KG1 (cell line): ENCODE measurements at places on chromosomes 1 and 21.

DNA sequence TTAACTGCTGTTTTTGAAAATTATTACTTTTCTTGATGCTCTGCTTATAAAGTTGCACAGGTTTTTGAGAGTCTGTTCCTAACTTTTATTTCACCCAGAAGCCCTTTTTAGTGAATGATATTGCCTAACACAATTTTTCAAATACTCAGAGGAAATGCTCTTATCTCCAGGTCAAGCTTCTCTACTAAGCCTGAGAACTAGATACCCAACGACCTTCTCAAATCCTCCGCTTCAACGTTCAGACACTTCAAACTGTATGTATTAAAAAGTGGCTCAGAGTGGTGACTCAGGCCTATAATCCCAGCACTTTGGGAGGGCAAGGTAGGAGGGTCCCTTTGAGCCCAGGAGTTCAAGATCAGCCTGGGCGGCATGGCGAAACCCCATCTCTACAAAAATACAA, 88.5 kb downstream of the ASH1L start:
- no peak for DNase-seq

DNA sequence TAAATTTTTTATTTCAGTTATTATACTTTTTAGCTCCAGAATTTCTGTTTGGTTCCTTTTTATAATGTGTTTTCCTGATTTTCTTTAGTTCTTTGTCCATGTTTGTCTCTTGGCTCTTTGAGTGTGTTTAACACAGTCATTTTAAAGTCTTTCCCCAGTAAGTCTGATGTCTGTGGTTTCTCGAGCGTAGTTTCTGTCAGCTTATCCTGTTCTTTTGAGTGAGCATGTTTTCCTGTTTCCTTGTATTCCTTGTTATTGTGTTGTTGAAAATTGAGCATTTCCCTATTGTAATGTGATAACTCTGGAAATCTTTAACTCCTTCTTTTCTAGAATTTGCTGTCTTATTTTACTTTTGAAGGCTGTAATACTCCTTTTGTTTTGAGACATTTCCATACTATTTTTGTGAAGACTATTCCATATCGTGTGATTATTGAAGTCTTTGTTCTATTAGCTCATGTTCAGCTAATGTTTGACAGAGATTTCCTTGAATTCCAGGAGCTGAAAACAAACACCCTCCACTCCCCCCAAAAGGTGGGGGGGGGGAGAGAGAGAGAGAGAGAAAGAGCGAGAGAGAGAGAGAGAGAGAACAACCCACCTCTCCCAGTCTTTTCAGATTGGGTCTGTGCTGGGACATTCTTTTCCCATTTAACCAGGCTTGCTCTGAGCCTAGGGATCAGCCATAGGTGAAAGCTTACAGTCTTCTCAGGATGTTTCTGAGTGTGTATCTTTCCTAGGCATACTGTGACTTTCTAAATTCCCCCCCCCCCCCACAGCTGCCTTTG, 38.3 kb downstream of the SDCCAG8 start:
- no peak for DNase-seq

DNA sequence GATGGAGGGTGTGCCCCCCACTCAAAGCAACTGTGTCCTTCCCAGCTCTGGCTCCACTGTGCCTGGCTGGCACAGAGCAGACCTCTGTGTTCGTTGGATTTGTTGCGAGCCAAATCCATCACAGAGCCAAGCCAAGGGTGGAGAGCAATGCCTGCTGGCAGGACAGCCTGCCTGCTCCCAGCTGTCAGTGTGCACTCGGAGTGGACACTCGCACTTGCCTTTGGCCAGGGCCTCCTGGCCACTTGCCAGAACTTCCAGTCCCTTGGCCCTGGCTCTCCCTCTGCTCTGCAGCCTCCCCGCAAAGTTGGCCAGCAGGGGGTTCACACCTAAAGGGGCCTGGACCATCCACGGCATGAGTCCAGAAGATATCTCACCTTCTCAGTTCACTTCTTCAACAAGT, 16.4 kb downstream of the HEYL start:
- no peak for DNase-seq

DNA sequence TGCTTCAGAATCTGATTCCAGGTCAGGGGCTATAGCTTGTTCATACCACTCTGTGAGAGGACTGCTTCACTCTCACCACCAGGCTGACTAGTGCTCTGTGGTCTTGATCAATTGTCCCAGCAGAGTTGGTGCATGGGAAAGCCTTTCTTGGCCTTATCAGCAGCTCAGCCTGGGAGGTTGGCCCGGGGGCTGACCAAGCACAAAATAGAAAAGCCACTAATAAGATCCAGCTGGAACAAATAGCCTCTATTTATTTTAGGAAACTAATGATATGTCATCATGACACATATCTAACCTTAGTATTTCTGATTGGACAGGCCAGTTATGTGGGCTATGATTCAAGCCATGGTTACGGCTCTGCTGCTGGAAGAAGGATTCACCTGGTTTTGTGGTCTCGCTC, 134.2 kb downstream of the GDAP2 start:
- DNase-seq, result no peak

- peak; percentile 36 for DNase-seq
These were observed 7.2 kb upstream of the FBXO28 start for GRCh38 chr1:224106568-224107281.

DNA sequence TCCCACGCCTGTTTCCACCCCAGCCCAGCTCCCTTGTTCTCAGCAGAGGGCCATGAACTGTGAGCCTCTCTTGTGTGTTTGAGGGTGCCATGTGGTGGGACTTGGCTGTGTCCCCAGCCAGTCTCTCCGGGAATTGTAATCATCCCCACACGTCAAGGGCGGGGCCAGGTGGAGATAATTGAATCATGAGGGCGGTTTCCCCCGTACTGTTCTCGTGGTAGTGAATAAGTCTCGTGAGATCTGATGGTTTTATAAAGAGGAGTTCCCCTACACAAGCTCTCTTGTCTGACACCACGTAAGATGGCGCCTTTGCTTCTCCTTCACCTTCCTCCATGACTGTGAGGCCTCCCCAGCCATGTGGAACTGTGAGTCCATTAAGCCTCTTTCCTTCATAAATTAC, 57.2 kb upstream of the COL6A2 start:
- no peak for DNase-seq

- DNase-seq, result no peak
These were observed 138.2 kb upstream of the SPAG17 start for GRCh38 chr1:118323246-118323645.

DNA sequence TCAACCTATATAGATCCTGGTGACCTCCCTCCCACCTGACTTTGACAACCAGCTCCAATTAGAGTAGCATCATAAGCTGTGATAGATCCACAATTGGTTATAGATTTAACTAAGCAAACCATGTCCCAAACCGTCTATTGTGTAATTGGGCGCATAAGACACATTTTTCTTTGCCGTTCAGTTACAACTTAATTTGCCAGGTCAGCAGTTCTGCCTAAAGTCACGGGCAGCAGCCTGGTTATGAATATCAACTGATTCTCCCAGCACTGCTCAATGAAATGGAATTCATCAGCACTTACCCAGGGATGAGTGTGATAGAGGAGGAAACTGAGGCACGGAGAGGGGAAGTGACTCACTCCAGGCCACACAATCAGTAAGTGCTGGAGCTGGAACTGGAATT, 73.4 kb downstream of the KLHDC7A start:
- no peak for DNase-seq

GRCh38 chr1:175494011-175494554, 249.3 kb downstream of the TNR start:
- no peak for DNase-seq

GRCh38 chr1:65471213-65471833, 50.9 kb downstream of the LEPR start:
- no peak for DNase-seq

- no peak for DNase-seq
These were observed at the start of gene HES4 for GRCh38 chr1:999725-1000356. HES4 (minus strand) TSS chr1:1000097; CDS start chr1:999973, 124 bp downstream.

- DNase-seq, result no peak
These were observed 4.4 kb upstream of the KCNC4 start for GRCh38 chr1:110205591-110206155.

DNA sequence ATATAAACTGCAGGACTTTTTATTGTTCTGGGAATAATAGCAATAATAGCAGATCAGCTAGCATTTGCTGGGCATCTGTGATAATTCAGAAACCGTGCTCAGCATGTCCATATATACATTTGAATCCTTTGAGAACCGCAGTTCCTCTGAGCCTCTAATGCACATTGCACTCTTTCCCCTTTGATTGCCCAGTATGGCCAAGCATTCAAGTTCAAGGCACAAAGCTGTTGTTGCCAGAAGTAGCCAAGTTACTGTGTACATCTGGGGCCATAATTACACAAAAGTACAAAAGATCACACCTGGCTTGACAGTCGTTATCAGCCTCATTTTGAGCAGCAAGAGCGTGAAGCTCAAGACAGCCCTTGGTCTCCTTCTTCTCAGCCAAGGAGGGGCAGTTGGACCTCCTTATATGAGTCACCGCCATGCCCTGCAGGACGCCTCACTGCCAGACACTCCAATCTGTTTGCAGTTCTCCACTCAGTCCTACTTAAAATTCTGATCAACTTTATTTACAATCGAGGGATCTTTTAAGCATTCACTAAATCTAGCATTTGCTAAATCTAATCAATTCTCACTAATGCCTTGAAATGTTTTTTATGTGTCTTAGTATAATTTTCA, 216.0 kb downstream of the SLC35F3 start:
- no peak for DNase-seq

DNA sequence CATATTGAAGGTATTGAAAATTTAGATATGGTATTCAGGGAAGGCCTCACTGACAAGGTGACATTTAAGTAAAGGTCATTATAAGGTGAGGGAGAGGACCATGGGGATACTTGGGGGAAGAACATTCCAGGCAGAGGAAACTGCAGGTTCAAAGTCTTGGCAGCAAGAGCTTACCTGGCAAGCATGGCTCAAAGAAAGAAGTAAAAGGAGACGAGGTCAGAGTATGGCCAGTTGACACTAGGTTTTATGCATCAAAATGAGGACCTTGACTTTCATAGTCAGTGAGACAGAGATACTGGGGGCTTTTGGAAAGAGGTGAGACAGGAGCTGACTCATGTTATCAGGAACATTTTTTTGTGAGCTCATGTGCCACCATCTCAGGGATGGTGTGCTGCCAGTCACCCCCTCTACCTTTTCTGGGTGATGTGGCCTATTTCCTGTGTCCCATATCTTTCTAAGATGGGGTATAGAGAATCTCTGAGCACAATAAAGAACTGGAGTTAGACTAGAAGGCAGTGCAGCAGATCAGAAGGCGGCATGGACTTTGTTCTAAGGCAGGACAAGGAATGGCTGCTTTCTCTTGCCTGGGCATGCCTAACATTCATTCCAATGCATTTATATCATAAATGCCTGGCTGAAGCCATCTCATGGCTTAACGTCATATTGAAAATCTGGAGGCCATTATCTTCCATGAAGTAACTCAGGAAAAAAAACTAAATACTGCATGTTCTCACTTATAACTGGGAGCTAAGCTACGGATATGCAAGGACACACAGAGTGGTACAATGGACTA, 406.7 kb downstream of the NTNG1 start:
- DNase-seq, result no peak

DNA sequence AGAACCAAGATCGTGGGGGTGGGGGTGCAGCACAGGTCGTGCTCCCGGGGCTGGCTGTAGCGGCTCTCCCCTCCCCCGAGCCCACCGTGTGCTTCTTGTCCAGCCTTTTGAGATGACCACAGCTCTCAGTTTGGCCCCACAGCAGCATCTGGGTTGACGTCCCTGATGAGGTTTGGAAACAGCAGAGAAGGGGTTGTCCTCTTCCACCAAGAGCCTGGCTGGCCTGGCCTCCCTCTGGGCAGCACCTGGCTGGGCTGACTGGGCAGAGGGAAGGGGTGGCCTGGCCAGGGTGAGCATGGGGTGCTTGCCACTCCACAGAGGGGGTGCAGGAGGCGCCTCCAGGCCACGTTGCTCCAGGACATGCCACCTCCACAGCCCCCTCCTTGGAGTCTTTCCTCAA, 61.5 kb downstream of the SKI start:
- DNase-seq, result no peak

GRCh38 chr1:55375617-55376258, 160.6 kb upstream of the USP24 start:
- peak; percentile 24 for DNase-seq

DNA sequence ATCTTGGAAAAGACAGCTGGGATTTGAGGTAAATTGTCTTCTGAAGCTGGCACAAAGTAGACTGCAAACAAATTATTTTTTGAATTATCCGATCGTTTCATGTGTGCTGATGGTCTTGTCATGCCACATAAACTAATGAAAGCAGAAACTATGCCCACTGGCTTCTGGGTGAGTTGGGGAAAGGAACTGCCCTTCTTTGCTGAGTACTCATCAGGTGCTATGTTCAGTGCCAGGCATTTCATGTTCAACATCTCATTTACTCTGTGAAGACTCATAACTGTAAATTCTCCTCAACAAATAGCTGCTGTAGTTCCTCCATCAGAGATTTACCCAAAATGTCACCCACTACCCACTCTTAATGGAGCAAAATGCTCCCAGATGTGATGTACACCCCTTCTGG, 1.2 kb downstream of the TRIT1 start:
- DNase-seq, result no peak

DNA sequence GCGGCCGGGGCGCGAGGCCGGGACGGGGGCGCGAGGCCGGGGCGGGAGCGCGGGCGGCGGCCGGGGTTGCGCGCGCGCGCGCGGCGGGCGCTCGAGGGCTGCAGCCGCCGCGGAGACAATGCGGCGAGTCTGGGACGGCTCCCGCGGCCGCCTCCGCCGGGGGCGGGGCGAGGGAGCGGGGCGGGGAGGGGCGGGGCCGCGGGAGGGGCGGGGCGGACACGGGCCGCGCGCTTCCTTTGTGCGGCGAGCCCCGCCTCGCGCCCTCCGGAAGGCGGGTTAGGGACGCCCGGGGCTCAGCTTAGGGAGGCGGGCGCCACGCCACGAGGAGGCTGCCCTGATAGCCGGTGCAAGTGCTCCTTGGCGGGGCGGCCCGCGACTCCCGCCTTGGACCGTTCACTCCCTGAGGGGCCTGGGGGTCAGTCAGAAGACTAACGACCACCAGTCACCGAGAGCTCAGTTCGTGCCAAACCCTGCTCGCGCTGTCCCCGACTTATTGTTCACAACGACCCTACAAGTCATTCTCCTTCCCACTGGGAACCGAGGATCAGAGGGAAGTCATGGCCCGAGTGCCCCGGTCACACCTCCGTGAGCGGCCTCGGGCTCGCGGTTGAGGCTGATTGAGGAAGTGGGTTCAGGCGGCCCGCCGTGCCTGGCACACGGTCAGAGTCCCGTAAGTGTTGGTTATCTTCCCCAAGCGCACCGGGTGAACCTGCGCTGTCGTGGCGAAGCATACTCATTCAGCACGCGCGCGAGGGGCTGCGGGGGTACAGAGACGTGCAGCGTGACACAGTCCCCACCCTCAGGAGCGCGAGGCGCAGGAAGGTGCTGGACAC, 29.1 kb upstream of the A3GALT2 start:
- peak; percentile 72 for DNase-seq
